ENCODE measurements at places on chromosomes 6 and 20.

DNA sequence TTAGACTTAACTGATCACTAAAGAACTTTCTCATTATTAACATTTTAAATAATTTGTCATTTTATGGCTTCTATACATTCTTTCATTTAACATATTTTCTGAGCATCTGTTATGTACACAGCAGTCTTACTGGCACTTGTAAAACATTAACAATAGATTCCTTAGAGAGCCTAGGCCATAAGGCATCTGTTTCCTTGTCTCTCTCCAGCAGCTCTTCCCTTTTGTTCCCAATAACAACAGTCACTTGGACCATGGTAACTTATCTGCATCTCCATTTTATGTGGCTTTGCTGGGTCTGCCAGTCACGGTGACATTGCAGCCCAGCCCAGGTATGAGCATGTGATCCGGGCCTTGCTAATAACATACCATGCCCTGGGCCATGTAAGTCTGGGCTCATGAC lies 11.7 kb upstream of the TASP1 start:
- no peak for DNase-seq

DNA sequence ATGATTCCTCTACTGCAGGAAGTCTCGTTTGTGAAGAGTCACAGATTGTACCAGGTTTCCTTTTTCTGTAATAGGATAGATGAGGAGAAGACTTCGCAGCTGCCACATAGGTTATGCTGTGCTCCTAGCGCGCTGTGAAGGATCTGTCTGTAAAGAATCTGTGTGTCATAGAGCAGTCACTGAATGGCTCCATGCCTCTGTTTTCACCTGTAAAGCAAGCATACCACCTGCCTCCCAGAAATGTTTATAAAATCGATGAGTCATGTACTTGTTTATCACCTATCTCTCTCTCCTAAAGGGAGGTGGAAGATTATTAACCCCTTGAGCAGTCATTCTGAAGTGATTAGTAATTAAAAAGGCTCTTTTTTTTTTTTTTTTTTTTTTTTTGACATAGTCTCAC lies 86.6 kb downstream of the TFAP2B start:
- no peak for DNase-seq

- DNase-seq = no peak
These were observed 56.2 kb downstream of the CENPW start for GRCh38 chr6:126396131-126396530.

GRCh38 chr6:137104926-137105325 lies 60.2 kb upstream of the IL20RA start:
- DNase-seq = no peak

DNA sequence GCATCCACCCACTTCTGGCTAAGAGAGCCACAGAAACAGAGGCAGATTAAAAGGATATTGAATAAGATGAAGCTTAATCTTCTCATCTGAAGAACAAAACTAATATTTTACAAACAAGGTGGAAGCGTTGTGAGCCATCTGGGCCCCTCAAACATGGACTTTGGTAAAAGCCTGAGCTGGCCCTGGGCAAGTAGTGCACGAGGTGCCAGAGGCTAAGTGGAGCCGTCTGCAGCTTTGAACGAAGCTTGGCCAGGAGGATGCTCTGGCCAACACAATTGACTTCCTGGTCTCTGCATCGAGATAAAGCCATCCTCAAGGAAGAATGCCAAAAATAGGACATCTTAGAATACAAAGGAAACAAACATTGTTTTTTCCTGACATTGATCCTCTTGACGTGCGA lies 53.2 kb upstream of the PLEKHG1 start:
- DNase-seq = no peak

DNA sequence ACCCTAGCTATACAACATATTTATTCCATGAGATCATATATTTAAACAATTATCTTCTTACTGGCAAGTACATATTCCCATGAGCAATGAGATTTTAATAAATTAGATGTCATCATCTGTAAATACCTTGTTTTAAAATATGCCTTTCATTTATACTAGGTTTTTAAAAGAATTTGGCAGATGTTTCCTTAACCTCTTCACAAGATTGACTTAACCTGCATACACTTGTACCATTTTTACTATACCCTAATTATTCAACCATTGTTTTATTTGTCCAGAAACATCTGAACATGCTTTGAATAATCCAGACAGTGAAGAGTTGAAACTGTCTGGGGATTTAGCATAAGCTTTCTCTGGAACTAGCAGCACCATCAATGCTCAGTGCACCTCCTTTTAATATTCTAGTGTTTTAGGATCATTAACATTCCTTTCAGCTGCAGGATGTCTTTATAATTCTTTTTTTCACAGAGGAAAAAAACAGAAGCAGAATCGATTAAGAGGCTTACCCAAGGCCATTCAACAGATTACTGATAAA lies 188.0 kb upstream of the TENT5A start:
- DNase-seq = no peak

GRCh38 chr6:135331002-135331401 lies 149.9 kb downstream of the MYB start:
- DNase-seq = no peak

DNA sequence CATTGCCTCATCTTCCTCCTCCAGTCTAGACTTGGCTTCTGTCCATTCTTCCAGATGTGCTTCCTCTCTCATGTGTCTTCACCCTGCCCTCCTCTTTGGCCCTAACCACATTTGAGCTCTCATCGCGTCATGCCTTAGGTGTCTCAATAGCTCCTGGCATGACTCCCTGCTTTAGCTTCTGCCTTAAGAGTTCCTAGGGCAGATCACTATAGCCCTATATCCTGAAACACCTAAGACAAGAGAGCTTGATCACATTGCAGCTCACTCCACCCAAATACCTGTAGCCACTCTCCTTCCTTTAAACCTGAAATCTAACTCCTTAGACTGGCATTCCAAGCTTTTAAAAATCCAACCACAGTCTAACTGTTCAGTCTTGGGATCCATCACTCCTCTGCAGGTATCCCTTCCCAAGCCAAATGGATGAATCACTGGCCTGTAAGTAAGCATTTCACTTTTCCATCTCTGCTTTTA lies 69.0 kb upstream of the STXBP5 start:
- peak; percentile 41 for DNase-seq

- no peak for DNase-seq
These were observed 3.1 kb downstream of the HM13 start for GRCh38 chr20:31517373-31517772.

DNA sequence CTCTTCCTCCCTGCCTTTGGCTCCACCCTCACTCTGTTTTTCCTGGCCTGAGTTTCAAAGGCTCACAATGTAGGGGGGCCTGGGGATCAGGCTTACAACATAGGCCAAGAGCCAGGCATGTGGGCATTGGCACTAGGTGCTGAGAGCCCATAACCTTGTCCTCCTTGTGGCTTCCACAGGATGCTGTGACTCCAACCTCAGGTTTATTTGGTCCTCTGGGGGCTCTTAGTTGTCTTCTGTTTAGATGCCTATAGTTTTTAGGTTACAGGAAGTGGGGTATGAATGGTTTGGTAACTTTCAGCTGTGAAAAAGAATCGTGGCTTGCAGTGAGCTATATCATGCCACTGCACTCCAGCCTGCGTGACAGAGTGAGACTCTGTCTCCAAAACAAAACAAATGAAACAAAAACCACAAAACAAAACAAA lies 25.6 kb downstream of the MMP24 start:
- no peak for DNase-seq

DNA sequence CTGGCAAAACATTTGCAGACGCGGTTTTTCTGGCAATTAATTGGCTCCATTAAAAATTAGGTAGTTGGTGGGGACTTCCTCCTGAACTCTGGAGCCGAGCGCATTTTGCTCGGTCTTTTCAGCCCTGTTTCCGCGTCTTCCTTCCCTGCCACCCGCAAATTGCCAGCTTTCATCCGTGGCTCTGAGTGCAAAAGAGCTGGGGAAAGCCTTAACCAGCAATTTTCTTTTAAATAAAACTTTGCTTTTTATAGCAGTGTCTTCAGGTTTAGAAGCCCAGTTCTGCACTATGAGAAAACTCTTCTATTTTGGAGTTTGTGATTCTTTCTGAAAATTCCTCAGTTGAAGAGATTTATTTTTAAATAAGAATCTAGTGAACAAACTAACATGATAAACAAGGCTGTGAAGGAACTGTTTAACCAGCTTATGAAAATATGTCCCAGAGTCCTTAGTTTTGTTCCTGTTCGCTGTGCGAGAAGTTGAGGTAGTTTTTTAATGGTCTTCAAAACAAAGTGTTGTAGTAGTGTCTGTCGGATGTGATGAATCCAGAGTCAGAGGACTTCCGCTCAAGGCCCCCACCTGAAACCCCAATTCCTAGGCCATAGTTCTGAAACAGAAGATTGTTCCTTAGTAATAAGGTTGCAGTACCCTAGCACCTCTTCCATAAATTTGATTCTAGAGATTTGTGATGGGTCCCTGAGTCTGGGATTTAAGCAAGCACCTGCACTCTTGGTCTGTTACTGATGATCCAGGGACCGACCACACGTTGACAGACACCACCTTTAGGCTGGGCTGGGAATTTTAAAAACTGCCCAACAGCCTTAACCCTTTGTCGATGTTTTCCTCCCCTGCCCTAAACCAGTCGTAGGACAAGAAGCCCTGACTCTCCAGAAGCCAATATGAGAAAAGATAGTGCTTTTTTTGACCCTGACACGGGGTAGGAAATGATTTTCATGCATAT lies 950 bp downstream of the KCTD20 start:
- DNase-seq = no peak

DNA sequence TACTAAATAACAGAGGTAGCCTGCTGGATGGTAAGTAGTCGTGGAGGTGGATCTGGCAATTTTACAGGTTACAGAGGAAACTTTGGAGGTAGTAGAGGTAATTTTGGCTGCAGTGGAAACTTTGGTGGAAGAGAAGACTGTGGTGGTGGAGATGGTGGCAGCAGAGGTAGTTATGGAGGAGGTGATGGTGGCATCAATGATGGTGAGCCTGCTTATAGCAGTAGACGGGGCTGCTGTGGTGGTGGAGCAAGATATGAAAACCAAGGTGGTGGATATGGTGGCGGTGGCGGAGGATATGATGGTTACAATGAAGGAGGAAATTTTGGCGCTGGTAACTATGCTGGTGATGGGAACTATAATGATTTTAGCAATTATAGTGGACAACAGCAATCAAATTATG lies 15.3 kb downstream of the RAB5IF start:
- no peak for DNase-seq

DNA sequence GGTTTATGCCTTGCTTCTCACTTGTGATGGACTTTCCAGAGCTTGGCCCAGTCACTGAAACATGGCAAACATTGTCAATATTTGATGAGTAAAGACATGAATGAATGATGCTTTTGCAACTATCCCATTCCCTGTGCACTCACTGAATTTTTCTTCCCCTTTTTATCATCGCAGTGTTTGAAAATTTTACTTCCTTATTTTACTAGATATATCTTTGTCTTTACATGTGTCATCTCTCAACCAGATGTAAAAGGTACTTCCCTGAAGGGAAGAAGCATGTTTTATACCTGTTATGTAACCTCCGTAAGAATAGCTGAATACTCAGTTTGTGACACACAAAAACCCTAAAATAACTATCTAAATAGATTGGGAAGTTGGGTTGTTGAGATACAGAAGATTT lies 544.7 kb upstream of the FLRT3 start:
- DNase-seq = no peak

- no peak for DNase-seq
These were observed 751.3 kb upstream of the ADGRB3 start for GRCh38 chr6:67883500-67884366.

- no peak for DNase-seq
These were observed 225.5 kb downstream of the SOD2 start for GRCh38 chr6:159467473-159468041.

- no peak for DNase-seq
These were observed 77.5 kb upstream of the NT5E start for GRCh38 chr6:85372188-85372914.

- no peak for DNase-seq
These were observed 73.1 kb upstream of the PLCB4 start for GRCh38 chr20:8995761-8996160.

DNA sequence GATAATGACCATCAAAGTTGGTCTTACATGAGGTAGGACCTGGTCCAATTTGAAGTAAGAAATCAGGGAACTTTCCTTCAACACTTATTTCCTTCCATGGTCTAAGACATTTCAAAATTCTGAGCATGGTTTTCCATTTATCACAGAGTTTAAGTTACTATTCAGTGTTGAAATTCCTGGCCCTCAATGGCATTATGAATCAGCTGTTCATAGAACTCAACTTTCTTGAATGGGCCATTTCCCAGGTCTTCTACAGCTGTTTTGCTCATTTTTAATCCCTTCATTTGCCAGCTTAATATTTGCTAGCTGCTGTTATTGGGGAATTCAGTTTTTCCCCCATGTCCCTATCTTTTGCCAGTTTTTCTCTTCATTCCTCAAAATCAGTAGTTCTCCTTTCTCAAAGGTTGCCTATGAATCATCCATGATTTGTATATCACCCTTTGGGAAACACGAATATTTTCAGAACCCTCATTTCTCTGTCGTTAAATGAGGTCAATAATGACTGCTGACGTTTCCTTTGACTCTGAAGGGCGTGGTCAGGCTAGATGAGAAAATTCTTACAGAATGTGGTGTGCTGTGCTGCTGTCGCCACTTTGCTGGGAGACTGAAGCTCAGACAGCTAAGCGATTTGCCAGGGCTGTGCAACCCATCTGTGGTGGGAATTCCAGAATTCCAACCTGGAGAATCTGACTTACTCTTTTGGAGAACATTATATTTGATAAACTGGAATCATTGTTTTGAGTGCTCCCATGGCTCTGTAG lies 216.5 kb upstream of the FLRT3 start:
- DNase-seq = no peak

DNA sequence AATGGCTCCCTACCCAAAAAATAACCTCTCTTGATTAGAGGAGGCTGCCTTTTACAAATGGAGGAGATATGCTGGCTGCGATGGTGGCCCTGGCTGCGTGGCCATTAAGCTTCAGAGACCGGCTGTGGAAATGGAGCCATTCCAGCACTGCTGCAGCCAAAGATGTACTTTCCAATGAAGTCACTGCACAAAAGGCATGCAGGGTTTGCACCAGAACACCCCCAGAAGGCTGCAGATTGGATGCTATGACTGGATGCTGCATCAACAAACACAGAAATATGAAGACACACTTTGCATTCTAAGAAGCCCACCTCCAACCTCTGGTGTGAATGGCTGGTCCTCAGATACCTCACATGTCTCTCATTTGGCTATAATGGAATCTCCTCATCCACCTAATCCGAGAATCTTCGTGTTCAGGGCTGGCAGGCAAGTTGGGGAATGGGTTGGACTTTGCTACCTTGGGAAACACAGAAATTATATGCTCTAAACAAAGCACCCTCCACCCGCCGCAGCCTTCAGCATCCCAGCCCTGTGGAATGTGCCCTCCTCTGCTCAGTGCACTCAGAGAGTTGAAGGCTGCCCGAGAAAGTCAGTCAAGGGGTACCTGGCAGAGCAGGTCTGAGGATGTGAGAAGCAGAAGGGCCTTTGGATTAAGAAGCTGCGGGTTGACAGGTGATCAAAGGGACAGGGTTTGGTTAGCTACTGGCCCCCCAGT lies 35.3 kb downstream of the APCDD1L start:
- no peak for DNase-seq

DNA sequence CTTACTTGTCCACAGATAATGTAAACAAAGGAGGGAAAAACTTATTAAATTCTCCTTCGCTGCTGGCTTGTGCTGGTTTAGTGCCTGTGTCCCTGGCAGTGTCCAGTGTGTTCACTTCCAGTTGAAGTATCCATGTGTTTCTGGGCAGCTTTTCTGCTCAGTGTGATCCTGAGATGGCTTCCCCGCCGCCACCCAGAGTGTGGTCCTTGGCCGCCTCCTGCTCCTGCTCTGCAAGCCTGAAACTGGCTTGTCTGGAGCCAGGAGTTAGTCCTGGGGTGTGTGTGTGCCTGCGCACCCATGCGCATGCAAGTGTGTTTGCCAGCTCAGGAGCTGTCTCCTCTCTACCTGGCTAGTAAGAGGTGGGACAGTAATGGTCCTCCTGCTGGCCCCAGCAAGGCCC lies 7.2 kb downstream of the BTBD3 start:
- DNase-seq = no peak

Data from bone marrow (tissue), 2 donors.